ENCODE measurements at places on chromosomes 16 and 17. TPM values are rescaled to one million over a fixed set of nuclear protein-coding genes. Genes with fewer than 3 reads are reported as not detected.

- peaks cover 4% of the 10 kb centered on the region for H3K27me3 ChIP-seq
- no peak for DNase-seq
- peaks cover 9% of the 10 kb centered on the region for H3K36me3 ChIP-seq
Observed at GRCh38 chr16:88540346-88540977, 29.7 kb upstream of the ZC3H18 start.

PIK3R6 gene
- total RNA-seq: 4.5 TPM

- H3K4me1 ChIP-seq: peaks cover 2% of the 10 kb centered on the region
- H3K36me3 ChIP-seq: no peaks in the 10 kb centered on the region
- no peak overlapping the region for H3K27ac ChIP-seq
- H3K4me3 ChIP-seq: no peak overlapping the region
Observed at GRCh38 chr17:69269131-69269998, 40.7 kb upstream of the ABCA10 start.

GRCh38 chr16:880471-881171 lies 80.1 kb upstream of the GNG13 start:
- H3K4me1 ChIP-seq: no peaks in the 10 kb centered on the region
- H3K27me3 ChIP-seq: no peaks in the 10 kb centered on the region
- no peaks in the 10 kb centered on the region for H3K36me3 ChIP-seq
- H3K4me3 ChIP-seq: no peak overlapping the region
- DNase-seq: no peak

NXN gene
- total RNA-seq: 0.28 TPM

GRCh38 chr17:2710071-2710802 lies 1.3 kb downstream of the CLUH start:
- H3K27ac ChIP-seq: peak overlapping the region; percentile 90
- H3K36me3 ChIP-seq: peaks cover 11% of the 10 kb centered on the region
- DNase-seq: peak; percentile 66
- peaks cover 41% of the 10 kb centered on the region for H3K4me1 ChIP-seq
- H3K4me3 ChIP-seq: peak overlapping the region; percentile 94

DNA sequence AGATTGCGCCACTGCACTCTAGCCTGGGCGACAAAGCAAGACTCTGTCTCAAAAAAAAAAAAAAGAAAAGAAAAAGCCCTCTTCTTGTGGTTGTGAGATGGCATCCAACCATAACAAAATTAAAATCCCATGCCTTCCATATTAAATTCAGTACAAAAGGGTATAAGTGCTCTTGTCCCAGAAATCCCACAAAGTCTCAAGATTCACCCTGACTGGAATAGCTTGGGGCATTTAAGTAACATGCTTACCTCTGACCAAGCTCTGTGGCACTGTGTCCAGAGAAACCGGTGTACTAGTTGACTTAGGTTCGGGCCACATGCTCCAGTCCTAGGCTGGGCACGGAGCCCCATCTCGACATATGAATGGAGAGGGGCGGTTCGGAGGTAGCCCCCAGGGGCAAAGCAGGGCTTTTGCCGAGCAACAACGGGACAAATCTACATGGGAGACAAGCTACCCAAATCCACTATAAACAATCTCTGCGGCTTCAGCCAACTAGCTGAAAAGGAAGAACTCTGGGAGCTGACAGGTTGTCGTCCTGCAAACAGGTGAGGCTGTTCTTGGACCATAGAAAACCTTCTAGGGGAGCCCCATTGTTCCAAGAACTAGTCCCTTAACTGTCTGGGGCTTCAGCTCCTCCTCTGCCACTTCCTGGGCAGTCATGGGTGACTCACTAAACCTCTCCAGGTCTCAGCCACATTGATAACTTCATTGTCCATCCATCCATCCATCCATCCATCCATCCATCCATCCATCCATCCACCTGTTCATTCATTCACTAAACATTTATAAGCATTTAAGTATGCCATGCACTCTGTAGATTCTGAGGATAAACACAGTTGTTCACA lies 10.3 kb upstream of the IL4R start:
- H3K4me1 ChIP-seq: peaks cover 22% of the 10 kb centered on the region
- H3K27me3 ChIP-seq: no peaks in the 10 kb centered on the region
- H3K4me3 ChIP-seq: no peak overlapping the region
- peak overlapping the region; percentile 42 for H3K27ac ChIP-seq

DNA sequence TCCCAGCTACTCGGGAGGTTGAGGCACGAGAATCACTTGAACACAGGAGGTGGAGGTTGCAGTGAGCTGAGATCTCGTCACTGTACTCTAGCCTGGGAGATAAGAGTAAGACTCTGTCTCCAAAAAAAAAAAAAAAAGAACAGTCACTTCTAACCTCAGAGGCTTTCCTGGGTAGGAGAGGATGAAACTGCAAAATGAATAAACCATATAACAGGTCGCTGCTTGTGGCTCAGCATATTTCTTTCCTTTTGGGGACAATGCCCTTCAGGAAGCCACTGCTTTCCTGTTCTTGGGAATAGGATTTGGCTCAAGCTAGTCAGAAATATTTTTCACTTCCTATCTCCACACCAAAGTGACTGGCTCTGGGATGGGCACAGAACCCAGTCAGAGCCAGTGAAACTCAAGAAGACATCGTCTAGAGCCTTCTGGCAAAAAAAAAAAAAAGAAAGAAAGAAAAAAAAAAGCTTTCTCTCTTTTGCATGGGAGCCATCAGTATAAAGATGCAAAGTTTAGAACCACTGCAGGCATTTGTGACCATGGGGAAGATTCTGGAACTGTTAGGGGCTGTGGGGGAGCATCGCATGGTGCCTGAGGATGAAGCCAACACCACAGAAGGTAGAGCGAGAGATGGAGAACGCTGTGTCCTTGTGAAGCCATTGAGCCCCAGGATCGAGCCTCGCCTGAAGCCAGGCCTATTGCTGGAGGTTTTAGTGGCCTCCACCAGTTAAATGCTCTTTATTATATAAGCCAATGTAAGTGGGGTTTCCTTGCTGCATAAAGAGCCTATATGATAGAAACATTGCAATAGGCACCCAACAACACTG lies 71.8 kb upstream of the MRTFB start:
- H3K4me1 ChIP-seq: peaks cover 19% of the 10 kb centered on the region
- no peak for DNase-seq
- no peaks in the 10 kb centered on the region for H3K36me3 ChIP-seq
- no peak overlapping the region for H3K4me3 ChIP-seq
- no peak overlapping the region for H3K27ac ChIP-seq
- H3K27me3 ChIP-seq: peaks cover 2% of the 10 kb centered on the region

GRCh38 chr16:87227296-87227951 lies 89.8 kb downstream of the C16orf95 start:
- no peak overlapping the region for H3K4me3 ChIP-seq
- peaks cover 2% of the 10 kb centered on the region for H3K27me3 ChIP-seq
- no peak overlapping the region for H3K27ac ChIP-seq
- no peak for DNase-seq
- no peaks in the 10 kb centered on the region for H3K36me3 ChIP-seq

DNA sequence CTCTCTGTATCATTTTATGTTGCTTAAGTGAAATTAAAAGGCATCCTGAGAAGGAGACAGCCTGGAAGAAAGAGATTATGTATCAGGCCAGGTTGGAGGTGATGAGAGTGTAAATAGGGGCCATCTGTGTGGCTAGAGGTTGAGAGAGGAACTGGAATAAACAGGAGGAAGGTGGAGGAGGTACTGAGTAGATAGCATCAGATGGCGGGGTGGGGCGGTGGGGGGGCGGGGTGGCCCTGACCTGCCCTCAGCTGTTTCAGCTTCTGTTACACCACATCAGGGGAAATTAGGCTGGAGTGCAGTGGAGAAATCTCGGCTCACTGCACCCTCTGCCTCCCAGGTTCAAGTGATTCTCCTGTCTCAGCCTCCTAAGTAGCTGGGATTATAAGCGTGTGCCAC lies 6.9 kb upstream of the KCNG4 start:
- no peak overlapping the region for H3K4me3 ChIP-seq
- no peak overlapping the region for H3K27ac ChIP-seq
- no peaks in the 10 kb centered on the region for H3K36me3 ChIP-seq

SCIMP gene
- not detected for total RNA-seq

DNA sequence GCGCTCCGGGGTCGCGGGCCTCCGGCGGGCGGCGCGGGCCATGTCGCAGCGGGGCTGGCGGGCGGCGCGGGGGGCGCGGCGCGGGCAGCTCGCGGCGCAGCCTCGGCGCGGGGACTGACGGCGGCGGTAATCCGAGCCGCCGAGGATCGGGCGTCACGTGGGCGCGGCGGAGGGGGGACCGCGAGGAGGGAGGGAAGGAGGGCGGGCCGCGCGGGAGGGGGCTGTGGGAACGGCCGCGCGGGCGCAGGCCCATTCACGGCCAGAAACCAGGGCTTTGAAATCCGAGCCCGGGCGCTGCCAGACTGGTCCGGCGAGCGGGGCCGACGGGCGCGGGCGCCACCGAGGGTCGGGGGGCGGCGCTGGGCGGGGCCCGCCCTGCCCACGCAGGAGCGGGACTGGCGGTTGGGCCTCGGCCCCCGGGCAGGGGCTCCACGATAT lies at the start of gene MTSS2:
Gene MTSS2 (minus strand): TSS at position 116 of the 438 bp plus-strand sequence. CDS start 262 bp downstream, outside the sequence.
- peaks cover 25% of the 10 kb centered on the region for H3K27me3 ChIP-seq
- H3K4me1 ChIP-seq: no peaks in the 10 kb centered on the region
- H3K27ac ChIP-seq: no peak within 1 kb of the TSS
- DNase-seq: peak; percentile 75

GRCh38 chr17:47797797-47798196 lies 23.8 kb downstream of the OSBPL7 start:
- H3K4me1 ChIP-seq: peaks cover 3% of the 10 kb centered on the region
- H3K36me3 ChIP-seq: no peaks in the 10 kb centered on the region
- H3K27me3 ChIP-seq: peaks cover 28% of the 10 kb centered on the region
- DNase-seq: peak; percentile 58

ZNF821 gene
- 5.9 TPM for total RNA-seq

DNA sequence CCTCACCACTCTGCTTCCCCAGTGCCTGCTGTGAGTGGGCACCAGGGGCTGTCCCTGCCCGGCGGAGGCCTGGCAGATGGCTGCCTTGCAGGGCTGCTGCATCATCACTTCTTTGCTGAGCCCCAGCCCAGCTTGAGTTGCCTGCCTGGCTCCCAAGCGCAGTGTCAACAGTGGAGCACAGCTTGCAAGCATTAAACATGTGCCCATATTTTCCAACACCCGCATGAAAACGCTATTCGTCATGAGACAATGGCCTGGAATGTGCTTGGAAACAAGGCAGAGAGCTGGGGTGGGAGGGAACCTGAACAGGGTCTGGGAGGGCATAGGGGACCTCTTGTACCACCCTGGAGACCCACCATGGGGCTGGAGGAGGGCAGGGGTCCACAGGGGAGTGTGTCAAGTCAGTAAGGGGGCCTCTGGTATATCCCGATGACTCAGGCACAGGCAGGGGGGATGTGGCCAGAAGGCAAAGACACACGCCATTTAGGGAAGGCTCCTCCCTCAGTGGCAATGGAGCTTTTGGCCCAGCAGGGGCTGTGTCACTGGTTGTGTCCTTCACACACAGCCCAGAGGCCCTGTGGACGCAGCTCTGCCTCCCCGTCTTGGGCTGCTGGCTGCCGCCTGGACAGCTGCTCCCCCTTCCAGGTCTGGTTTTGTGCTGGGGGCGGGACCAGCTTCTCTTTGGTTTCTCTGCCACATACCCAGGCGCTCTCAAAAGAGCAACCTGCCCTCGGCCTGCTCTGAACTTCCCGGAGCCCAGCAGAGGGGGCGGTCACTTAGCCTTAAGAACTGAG lies 17.4 kb upstream of the MTSS2 start:
- H3K36me3 ChIP-seq: peaks cover 2% of the 10 kb centered on the region
- no peak for DNase-seq
- no peaks in the 10 kb centered on the region for H3K4me1 ChIP-seq
- H3K27ac ChIP-seq: no peak overlapping the region

- no peak overlapping the region for H3K4me3 ChIP-seq
- DNase-seq: no peak
- H3K4me1 ChIP-seq: peaks cover 4% of the 10 kb centered on the region
- H3K36me3 ChIP-seq: peaks cover 47% of the 10 kb centered on the region
Observed at GRCh38 chr16:56399047-56399446, 26.3 kb downstream of the AMFR start.

DNA sequence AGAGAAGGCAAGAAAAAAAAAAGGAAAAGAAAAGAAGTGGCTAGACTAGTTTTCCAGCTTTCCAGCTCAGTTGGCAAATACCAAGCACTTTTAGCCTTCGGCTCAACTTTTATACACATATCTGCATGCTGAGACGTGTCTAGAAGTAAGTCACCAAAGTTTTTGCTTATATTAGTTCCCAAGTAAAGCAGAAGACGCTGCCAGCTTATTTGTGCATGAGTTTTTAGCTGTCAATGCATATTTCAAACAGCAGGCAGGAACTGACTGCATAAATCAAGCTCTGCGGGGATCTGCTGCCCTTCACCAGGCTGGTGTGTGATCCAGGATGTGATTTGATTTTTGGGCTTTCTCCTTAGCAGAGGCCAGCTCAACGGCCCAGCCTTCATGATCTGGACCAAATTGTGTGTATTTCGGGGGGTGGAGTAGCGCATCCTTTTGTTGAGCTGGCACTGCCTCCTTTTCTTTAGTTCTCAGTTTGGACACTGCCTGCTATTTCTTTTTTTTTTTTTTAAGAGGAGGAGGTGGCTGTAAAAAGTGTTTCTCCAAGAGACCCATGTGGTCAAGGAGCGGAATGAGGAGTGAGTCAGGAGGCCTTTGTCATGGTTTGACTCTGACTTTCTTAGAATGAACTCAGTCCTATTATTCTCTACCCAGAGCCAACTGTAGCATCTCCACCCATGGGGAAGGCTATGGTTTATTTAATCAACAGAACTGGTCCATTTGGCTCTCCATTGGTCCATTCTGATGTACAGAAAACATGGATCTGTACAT lies 162.6 kb upstream of the XYLT1 start:
- H3K36me3 ChIP-seq: no peaks in the 10 kb centered on the region
- no peak for DNase-seq
- H3K27ac ChIP-seq: no peak overlapping the region
- H3K4me1 ChIP-seq: no peaks in the 10 kb centered on the region
- no peak overlapping the region for H3K4me3 ChIP-seq
- peaks cover 2% of the 10 kb centered on the region for H3K27me3 ChIP-seq

- peaks cover 36% of the 10 kb centered on the region for H3K36me3 ChIP-seq
- no peak for DNase-seq
- H3K27ac ChIP-seq: peak overlapping the region; percentile 55
- H3K4me3 ChIP-seq: no peak overlapping the region
Observed at GRCh38 chr17:47945529-47946508, 4.4 kb downstream of the PNPO start.

SENP3 gene
- total RNA-seq: 93.0 TPM

ARL5C gene
- not detected for total RNA-seq
